Stimulated activated CD4-positive, alpha-beta T cell treated with anti-CD3 and anti-CD28 coated beads, Interleukin-15, amount 100 ng/mL, for 24 hours (primary cell): ENCODE measurements at places on chromosomes 5 and 9.

GRCh38 chr9:105911104-105911911 is 217.0 kb downstream of the TMEM38B start:
- DNase-seq = no peak

DNA sequence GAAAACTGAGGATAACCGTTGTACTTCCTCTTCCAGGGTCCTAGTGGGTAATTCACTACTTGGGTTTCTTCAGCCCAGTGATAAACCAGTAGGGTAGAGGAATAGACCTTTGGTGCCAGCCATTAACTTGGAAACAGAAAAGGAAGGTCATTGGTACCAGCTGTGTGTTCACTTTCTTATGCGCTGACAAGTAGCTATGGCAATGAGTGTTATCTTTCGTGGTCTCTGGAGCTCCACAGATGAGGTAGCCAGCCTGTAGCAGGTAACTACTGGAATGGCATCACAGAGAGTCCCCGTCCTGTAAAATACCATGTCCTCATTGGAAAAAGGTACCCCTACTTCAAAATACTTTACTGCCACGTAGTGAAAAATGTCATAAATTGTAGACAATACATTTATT is 2.3 kb downstream of the UHRF2 start:
- peak; percentile 15 for DNase-seq

GRCh38 chr5:109230369-109230768 is 179.4 kb downstream of the PJA2 start:
- no peak for DNase-seq

DNA sequence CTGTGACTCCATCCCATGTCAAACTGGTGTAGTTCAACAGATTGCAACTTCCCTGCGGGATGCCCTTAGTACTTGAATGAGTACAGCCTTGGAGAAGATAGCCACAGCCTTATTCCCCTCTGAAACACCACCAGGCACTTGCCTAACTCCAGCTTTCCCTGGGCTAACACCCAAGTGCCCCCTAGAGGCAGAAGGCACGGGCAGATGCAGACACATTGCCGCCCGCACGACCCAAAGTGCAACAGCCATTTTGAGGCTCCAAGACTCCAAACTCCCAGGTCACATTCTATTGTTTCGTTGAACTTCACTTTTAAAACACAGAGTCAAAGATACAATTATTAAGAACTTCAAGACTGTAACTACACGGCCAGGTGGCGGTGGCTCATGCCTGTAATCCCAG is 163.6 kb upstream of the CDH6 start:
- DNase-seq = no peak

GRCh38 chr9:78030553-78031443 is 813 bp downstream of the GNAQ start:
- DNase-seq = peak; percentile 67

- no peak for DNase-seq
Measured at GRCh38 chr5:176704355-176704754, 57.1 kb downstream of the TSPAN17 start.

DNA sequence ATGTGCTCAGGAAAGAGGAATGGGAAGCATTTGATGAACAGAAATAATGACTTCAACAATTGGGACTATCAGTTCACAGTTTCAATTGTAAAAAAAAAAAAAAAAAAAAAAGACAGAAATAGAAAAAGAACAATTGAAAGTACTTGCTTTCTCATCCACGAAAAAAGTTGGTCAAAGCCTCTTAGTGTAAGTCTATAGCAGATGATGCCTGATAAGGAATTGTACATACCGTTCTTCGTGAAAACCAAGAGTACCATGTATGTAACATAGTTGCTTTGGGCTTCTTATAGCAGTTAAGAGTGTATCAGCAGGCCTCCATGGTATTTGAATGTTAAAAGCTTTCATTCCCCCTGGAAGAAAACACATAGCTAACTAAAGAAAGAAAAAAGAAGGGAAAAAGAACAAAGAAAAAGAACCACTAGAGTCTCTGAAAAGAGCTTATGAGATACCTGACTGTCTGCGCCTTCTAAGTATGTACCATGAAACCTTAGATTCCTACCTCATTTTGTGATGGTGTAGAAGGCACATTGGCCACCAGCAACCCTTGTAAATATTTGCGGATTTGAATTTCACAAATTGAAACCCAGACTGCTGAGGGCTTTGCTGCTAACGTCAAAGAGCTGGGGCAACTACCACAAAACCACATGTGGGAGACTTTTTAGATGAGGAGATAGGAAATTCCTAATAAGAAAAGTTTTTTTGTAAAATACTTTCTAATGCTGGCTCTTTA is 75.2 kb downstream of the TMC1 start:
- no peak for DNase-seq

- DNase-seq = no peak
Measured at GRCh38 chr9:85524531-85524930, 217.2 kb downstream of the AGTPBP1 start.

GRCh38 chr9:30197453-30197852 is 2187.0 kb upstream of the ACO1 start:
- no peak for DNase-seq
